ENCODE measurements at places on chromosomes 12 and 14.

DNA sequence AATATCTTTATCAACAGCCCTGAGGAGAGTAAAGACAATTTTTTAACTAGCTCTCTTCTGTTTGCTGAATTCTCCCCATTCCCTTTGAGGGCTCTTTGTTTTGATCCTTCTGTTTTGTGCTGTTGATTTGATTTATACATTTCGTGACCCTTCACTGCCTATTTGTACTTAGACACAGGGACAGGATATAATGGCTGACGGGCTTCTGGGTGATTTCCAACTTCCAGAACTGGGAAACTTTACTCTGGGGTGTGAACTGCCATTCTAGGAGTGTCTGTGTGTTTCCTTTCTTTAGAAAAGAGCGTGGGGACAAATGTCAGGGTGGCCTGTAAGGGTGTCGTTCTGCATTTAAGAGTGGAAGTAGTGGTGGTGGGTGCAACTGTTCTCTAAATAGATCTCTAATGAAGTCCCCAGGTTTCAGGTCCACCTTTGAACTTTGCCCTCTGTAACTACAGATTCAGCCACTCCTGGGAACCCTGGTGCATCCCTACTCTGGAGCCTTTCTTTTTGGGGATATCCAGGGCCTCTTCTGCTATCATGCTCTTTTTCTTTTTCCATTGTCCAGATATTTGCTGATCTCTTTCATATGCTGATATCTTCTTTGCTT is 22.3 kb upstream of the SSPN start:
- DNase-seq: no peak

GRCh38 chr12:89389755-89390661 is 37.7 kb upstream of the DUSP6 start:
- no peak for DNase-seq

DNA sequence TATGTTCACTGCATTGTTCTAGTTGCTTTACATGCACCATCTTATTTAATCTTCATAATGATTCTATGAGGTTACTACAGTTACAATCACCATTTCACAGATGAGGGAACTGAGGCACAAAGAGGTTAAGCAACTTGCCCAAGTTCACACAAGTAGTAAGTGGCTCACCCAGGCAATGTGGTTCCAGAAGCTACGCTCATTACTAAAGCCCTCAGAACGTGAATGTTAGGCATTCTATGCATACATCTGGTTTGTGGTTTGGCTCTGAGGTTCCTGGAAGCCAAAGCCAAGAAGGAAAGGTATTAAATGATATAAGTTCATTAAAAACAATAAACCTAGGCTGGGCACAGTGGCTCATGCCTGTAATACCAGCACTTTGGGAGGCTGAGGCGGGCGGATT is 14.4 kb upstream of the VRTN start:
- DNase-seq: no peak

DNA sequence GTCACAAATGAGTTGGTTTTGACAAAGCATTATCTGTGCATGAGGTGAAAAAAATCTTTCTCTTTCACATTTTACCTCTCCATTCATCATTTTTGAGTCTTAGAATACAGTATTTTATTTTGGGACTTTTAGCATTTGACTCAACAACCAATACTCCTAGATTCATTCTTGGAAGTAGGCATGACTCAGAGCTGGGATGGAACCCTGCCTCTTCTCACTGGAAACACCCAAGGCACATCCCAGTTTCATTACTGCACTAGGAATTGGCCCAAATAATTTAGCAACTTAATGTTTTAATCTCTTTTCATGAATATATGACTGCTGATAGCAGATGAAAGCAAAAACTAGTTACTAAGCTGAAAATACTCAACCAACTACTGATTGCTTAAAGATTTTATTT is 3.3 kb upstream of the PDZRN4 start:
- no peak for DNase-seq

GRCh38 chr14:98906123-98906995 is 365.6 kb downstream of the BCL11B start:
- no peak for DNase-seq

- no peak for DNase-seq
Observed at GRCh38 chr14:38616959-38617358, 361.1 kb upstream of the CLEC14A start.
